Left ventricle myocardium inferior (tissue), 1 donor: ENCODE measurements at places on chromosomes 6 and 20. TPM values are rescaled to one million over a fixed set of nuclear protein-coding genes. Genes with fewer than 3 reads are reported as not detected.

The SGK2 gene
- 0.30 TPM for total RNA-seq

The TFAP2C gene
- total RNA-seq, result 0.19 TPM

The PHACTR1 gene
- total RNA-seq, result 85.9 TPM

The KCNQ5 gene
- 0.11 TPM for total RNA-seq

The EPPIN gene
- total RNA-seq, result not detected

The MEI4 gene
- 0.52 TPM for total RNA-seq

The TMC2 gene
- total RNA-seq, result not detected

The CTAGE9 gene
- not detected for total RNA-seq

The SMIM28 gene
- total RNA-seq, result not detected

The BPIFB4 gene
- not detected for total RNA-seq

The CDYL gene
- total RNA-seq, result 27.7 TPM

The LIME1 gene
- 3.4 TPM for total RNA-seq

The SERINC3 gene
- total RNA-seq, result 88.4 TPM

The LAMP5 gene
- total RNA-seq, result not detected

The SLC22A3 gene
- total RNA-seq, result 1.0 TPM

The MUC21 gene
- not detected for total RNA-seq

The UBD gene
- total RNA-seq, result not detected

The MCHR2 gene
- not detected for total RNA-seq

The ADGRF1 gene
- total RNA-seq, result not detected

The SPATA25 gene
- total RNA-seq, result 2.4 TPM

The SLC13A3 gene
- total RNA-seq, result 0.30 TPM

The METTL24 gene
- total RNA-seq, result 1.2 TPM

The VNN1 gene
- total RNA-seq, result 1.1 TPM

The RAB32 gene
- 7.2 TPM for total RNA-seq

The OLIG3 gene
- not detected for total RNA-seq

The GTPBP2 gene
- total RNA-seq, result 27.1 TPM

The GLP1R gene
- total RNA-seq, result 7.5 TPM

The JPH2 gene
- total RNA-seq, result 151 TPM

The PRSS16 gene
- 0.49 TPM for total RNA-seq

The MOG gene
- 14.7 TPM for total RNA-seq
